ENCODE measurements at places on chromosomes 2 and 18.

GRCh38 chr2:189022053-189022481 is 47.9 kb downstream of the COL3A1 start:
- DNase-seq, result no peak

- no peak for DNase-seq
Observed at GRCh38 chr2:9975328-9975727, 23.8 kb downstream of the GRHL1 start.

DNA sequence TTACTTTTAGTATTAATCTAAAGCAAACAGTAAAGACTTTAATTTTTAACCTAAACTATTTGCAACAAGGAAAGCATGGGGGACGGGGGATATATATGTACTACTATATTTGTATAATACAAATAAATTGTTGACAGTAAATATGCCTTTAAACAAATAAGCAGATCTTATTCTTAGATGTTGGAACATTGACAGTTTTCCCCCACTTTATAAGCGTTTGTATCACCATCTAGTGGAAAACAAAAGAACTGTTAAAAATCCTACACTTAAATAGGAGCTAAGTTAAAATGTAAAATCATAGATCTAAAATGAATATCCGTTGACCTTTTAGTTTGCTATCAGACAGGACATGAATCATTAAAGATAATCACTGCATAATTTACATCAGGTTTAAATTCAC is 50.0 kb downstream of the RBBP8 start:
- no peak for DNase-seq

- DNase-seq, result no peak
Observed at GRCh38 chr2:183998797-183999190, 599.5 kb upstream of the ZNF804A start.

DNA sequence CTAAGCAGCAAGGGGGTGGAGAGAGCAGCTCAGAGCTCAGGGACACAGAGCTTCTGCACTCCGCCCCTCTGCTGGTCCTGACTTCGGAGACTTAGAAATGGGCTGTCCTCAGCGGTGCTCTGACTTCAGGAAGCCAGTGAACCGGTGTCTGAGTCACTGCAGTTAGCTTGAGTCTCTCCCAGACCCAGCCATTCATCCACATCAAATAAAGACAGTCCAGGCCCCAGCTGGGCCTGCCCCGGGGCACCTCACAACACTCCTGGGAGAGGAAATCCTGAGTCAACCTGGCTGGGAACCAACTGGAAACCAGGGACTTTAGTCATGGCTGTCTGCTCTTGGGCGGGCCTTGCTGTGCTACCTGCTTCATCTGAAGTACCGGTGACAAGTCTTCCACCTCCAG is 5.4 kb upstream of the ITGB6 start:
- DNase-seq, result no peak

DNA sequence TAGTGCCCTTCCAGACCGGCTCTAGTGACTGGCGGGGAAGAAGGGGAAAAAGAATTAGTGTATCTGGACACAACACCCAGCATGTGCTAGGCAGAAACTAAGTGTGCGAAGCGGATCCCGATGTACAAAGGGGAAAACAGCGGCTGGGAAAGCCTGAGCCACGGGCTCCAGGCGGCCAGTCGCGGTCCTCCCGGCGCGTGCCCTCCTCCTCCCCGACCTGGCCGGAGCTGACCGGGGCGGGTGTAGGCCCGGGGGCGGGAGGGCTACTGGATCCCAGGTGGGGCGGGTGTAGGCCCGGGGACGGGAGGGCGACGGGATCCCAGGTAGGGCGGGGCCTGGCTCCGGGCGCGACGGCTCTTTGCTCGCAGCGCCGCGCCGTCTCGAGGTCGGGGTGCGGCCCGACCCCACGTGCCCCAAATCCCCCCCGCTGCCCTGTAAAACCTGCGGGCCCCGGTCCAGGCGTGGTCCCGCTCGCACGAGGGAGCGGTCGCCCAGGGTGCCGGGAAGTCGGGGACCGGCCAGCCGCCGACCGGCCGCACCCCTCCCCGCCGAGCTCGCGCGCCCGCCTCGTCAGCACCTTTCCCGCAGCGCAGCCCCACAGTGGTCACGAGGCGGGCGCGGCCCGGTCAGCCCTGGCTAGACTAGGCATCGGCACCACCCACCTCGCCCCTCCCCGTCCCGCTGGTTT is 48.8 kb downstream of the C2orf42 start:
- no peak for DNase-seq

DNA sequence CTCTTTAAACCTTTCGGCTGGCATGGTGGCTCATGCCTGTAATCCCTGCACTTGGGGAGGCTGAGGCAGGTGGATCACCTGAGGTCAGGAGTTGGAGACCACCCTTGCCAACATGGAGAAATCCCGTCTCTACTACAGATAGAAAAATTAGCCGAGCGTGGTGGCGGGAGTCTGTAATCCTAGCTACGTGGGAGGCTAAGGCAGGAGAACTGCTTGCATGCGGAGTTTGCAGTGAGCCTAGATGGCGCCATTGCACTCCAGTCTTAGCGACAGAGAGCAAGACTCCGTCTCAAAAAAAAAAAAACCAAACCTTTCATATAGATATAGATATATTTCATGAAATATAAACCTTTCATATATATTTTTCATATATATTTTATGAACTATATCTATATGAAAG is 864.7 kb downstream of the TRIB2 start:
- no peak for DNase-seq

DNA sequence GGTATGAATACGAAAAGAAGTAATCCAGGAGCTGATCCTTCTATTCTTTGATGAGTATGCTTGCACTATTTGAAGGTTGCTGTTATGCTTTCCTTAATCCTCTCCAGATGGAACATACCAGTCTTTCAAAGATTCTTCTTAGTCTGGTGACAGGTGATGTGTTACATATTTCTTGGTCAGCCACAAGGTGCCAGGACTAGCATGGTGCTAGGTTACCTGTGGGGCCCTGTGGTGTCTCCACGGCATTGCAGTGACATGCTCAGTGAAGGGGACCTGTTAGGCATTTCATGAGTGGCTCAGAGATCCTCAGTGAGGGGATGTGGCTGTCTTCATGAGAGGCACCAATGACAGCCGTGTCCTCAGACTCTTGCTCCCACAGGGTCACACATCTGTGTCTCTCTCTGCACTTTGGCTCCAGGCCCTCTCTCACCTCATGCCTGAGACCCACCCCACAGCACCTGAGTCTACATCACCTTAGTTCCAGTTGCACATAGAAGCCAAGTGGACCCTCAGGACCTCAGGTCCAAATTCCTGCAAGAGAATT is 13.1 kb upstream of the RAB31 start:
- no peak for DNase-seq

GRCh38 chr18:73283032-73283431 is 415.2 kb upstream of the NETO1 start:
- DNase-seq, result no peak

Data from stimulated activated CD4-positive, alpha-beta T cell treated with anti-CD3 and anti-CD28 coated beads, TNF-alpha, amount 100 ng/mL, for 1 hour (primary cell).